ENCODE measurements at places on chromosomes 4 and X.

- DNase-seq = no peak
Measured at GRCh38 chr4:116073051-116073450, 959.6 kb upstream of the NDST4 start.

GRCh38 chr4:176438401-176438800 lies 118.6 kb downstream of the SPCS3 start:
- no peak for DNase-seq

DNA sequence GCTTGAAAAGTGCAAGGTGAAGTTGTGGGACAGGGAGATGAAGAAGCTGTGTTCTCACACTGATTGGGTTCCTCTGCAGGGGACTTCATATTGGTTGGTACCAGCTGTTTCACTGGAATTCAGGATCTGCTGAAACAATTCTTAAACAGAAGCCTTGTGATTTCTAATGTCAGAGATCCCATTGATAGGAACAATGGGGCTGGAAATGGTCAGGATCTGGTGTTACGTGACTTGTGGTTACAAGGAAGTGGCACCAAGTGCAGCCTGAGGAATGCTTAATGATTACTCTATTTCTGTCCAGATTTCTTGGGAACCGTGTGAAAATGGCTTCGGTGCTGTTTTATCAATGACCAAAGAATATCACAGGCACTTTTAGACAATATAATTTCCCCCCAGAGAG lies 68.1 kb downstream of the MOSPD2 start:
- no peak for DNase-seq

GRCh38 chr4:168914095-168914494 lies 96.0 kb downstream of the CBR4 start:
- DNase-seq = no peak

All from Kasumi-1 (cell line).